ENCODE measurements at places on chromosomes 2 and 18.

DNA sequence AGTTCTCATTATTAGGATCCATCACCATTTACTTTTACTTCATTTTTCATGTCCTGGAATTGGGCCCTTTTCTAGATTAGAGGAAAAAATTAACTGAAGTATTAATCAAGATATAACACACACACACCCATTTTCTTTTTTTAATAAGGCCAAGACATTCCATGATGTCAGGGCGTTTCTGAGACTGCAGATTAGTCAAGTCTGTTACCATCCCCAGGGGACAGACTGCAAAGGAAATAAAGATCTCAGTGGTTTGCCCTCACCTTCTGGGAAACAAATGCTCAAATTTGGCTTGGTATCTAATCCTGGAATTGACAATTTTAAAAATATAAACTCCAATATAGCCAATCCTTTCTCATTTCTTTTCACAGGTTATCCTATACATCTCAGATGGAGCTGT lies 27.4 kb downstream of the RMP24 start:
- DNase-seq: no peak

DNA sequence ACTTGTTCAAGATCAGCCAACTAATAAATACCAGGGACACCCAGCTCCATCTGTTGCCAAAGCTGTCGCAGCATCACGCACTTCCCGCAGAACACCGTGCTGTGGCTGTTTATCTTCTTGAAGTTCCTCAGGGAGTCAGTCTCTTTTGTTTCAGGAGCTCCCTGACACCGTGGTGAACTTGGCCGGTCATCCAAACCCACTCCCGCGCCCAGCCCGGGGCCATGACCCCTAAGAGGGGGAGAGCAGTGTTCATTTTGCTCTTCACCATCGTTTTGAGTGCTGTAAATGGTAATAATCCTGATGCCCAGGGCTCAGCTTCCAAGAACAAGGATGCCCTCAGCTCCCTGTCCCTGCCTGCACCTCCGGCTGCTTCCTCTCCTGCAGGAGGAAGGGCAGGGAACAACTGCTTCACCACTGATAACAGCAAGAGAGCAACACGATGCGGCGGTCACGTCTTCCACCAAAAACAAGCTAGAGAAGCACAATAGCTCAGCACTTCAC lies 131.4 kb downstream of the SEPTIN10 start:
- DNase-seq: no peak

- DNase-seq: no peak
Observed at GRCh38 chr2:199716807-199717586, 134.0 kb downstream of the FTCDNL1 start.

- no peak for DNase-seq
Observed at GRCh38 chr18:39655341-39655740, 2089.7 kb upstream of the CELF4 start.

GRCh38 chr2:237270520-237270919 lies 143.4 kb downstream of the COL6A3 start:
- DNase-seq: no peak

GRCh38 chr18:72232644-72233043 lies 311.5 kb downstream of the CBLN2 start:
- no peak for DNase-seq

- peak; percentile 64 for DNase-seq
Observed at GRCh38 chr2:42101206-42102023, 53.6 kb downstream of the PKDCC start.

- no peak for DNase-seq
Observed at GRCh38 chr2:9984217-9984739, 32.8 kb downstream of the GRHL1 start.

DNA sequence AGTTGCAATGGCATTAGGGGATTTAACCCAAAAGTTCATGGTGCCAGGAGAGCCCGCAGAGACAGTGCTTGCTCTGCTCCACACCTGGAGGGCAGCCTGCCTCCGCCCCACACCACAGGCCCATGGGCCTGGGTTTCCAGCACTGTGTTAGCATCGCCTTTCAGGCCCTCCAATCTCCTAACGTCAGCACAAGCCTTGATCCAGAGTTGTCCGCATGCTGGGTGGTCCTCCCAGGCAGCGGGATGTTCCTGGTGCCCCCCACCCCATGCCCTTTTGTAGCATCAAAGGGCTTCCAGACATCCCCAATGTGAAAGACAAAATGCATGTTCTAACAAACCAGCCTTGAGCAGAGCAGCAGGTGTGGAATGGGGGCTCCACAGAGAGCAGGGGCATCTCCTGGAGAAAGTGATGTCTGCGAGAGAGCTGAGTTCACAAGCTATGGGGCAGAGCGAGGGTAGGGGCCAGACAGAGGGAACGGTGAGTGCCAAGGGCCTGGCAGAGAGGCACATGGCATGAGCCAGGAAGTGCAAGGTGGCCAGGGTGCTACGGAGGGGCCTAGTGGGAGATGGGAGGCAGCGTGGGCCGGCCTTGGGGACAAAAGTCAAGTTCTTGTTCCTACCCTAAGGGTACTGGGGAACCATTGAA lies 119.2 kb downstream of the CYP26B1 start:
- no peak for DNase-seq

DNA sequence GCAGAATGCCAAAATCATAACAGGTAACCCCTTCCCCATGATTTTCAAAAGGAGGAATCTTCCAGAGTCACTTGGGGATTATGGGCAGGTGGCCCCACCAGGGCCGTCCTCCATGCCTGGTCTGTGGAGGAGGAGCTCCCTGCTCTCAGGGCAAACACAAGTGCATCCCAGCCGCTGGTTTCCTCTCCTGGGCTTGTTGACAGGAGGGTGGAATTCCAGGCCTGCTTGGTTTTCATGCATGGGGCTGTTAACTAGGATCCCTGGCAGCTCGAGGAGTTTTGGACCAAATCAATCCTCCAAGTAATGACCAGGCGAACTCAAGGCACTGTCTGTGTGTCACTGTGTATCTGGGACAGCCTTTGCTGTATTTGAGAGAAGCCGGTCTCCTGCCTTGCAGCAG lies 45.3 kb downstream of the FOSL2 start:
- no peak for DNase-seq

GRCh38 chr2:225414902-225415301 lies 15.4 kb downstream of the NYAP2 start:
- DNase-seq: no peak

- DNase-seq: peak; percentile 27
Observed at GRCh38 chr2:68250196-68250595, 2.1 kb downstream of the PPP3R1 start.

All from natural killer cell (primary cell).